ENCODE measurements at places on chromosomes 1 and 21. TPM values are rescaled to one million over a fixed set of nuclear protein-coding genes. Genes with fewer than 3 reads are reported as not detected.

DNA sequence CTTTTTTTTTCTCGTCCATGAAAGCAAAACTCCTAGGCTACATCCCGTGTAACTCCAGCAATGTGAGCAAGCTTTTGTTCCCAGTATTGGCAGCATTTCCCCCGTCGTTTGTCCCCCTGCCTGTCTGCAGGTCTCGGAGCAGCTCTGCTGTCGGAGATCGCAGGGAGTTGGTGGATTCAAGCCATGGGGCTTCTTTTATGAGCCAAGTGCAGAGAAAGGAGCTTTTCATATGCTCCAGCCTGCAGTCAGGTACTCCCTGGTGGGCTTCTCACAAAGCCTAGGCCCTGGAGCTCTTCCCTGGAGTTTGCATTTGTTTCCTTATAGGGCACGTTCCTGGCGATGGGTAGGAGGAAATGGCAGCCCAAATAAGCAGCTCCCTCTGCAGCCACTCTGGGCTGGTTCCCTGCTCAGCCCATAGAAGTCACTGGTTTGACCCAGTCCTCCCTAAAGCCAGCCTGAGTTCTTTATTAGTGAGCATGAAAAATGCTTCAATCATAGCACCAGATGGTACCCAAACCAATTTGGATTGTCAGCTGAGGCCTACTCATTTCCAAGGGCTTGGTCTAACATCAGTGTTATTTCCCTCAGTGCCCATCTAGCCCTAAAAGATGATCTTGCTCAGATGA, 78.3 kb downstream of the NUF2 start:
- H3K4me3 ChIP-seq: peak overlapping the region; percentile 55
- H3K36me3 ChIP-seq: no peaks in the 10 kb centered on the region
- no peak overlapping the region for H3K27ac ChIP-seq
- peaks cover 7% of the 10 kb centered on the region for H3K4me1 ChIP-seq
- DNase-seq: peak; percentile 89

DNA sequence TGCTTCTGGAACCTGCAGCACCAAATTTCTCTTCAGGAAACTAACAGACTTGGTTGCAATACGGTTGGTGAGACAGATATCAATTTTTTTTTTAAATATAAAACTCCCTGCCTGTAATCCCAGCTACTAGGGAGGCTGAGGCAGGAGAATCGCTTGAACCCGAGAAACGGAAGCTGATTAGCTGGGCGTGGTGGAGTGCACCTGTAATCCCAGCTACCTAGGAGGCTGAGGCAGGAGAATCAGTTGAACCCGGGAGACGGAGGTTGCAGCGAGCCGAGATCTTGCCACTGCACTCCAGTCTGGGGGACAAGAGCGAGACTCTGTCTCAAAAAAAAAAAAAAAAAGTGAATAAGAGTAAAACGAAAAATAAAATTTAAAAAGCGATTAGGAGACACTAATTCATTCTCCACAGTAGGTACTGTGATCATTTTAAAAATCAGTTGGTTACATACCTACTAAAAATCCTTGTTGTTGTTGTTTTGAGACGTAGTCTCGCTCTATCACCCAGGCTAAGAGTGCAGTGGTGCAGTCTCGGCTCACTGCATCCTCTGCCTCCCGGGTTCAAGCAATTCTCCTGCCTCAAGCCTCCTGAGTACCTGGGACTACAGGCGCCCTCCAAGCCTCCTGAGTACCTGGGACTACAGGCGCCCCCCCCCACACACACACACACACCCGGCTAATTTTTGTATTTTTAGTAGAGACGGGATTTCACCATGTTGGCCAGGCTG, 796 bp upstream of the RBM8A start:
- H3K27ac ChIP-seq: peak overlapping the region; percentile 54
- H3K36me3 ChIP-seq: peaks cover 4% of the 10 kb centered on the region
- H3K4me1 ChIP-seq: peaks cover 4% of the 10 kb centered on the region
- DNase-seq: no peak
- no peaks in the 10 kb centered on the region for H3K27me3 ChIP-seq
- H3K4me3 ChIP-seq: peak overlapping the region; percentile 63

GRCh38 chr21:43340491-43341377, 86.2 kb downstream of the SIK1 start:
- no peak overlapping the region for H3K27ac ChIP-seq
- peaks cover 13% of the 10 kb centered on the region for H3K36me3 ChIP-seq
- no peak for DNase-seq
- no peaks in the 10 kb centered on the region for H3K4me1 ChIP-seq
- H3K4me3 ChIP-seq: no peak overlapping the region

- H3K27me3 ChIP-seq: no peaks in the 10 kb centered on the region
- DNase-seq: peak; percentile 37
- no peaks in the 10 kb centered on the region for H3K36me3 ChIP-seq
- H3K4me3 ChIP-seq: no peak overlapping the region
- H3K27ac ChIP-seq: no peak overlapping the region
Measured at GRCh38 chr1:63000508-63000907, 216.6 kb downstream of the ATG4C start.

GRCh38 chr1:192890134-192890533, 81.3 kb downstream of the RGS2 start:
- H3K27ac ChIP-seq: no peak overlapping the region
- H3K27me3 ChIP-seq: no peaks in the 10 kb centered on the region
- peaks cover 6% of the 10 kb centered on the region for H3K36me3 ChIP-seq
- H3K4me1 ChIP-seq: peaks cover 2% of the 10 kb centered on the region
- DNase-seq: no peak

The KRTAP13-2 gene
- not detected for total RNA-seq

The SFN gene
- 3.8 TPM for total RNA-seq

DNA sequence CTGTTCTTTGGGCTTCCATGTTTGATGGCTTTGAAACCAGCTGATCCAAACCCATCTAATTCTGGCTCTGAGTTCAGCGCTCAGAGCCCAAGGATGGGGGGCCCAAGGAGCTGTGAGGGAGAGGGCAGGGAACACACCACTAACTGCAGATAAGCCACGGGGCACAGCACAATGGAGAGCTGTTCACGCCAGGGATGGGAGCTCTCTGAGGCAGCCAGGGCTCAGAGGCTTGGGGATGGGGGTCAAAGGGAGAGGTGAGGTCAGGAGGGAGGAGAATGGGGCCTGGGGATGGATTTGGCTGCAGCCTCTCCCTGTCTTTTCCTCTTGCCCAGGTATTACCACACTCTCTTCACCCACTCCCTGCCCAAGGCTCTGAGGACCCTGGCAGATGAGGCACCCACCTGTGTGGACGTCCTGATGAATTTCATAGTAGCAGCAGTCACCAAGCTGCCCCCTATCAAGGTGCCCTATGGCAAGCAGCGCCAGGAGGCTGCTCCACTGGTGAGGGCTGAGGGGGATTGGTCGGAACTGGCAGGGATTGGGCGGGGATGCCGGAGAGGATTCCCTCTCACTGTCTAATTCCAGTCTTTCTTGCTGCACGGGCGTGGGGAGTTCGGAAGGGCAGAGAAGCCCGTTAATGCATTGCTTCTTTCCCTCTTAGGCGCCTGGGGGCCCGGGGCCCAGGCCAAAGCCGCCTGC, 11.3 kb downstream of the SLC30A2 start:
- H3K4me1 ChIP-seq: no peaks in the 10 kb centered on the region
- H3K36me3 ChIP-seq: no peaks in the 10 kb centered on the region
- peaks cover 4% of the 10 kb centered on the region for H3K27me3 ChIP-seq
- DNase-seq: no peak

The AMIGO1 gene
- 3.6 TPM for total RNA-seq

The FAM43B gene
- total RNA-seq: 0.20 TPM

The CCDC27 gene
- not detected for total RNA-seq

GRCh38 chr1:109385417-109385816, 12.3 kb downstream of the SORT1 start:
- H3K27me3 ChIP-seq: no peaks in the 10 kb centered on the region
- H3K36me3 ChIP-seq: peaks cover 13% of the 10 kb centered on the region
- H3K27ac ChIP-seq: no peak overlapping the region
- peaks cover 4% of the 10 kb centered on the region for H3K4me1 ChIP-seq
- no peak for DNase-seq
- H3K4me3 ChIP-seq: no peak overlapping the region

The MAP3K7CL gene
- total RNA-seq: not detected

DNA sequence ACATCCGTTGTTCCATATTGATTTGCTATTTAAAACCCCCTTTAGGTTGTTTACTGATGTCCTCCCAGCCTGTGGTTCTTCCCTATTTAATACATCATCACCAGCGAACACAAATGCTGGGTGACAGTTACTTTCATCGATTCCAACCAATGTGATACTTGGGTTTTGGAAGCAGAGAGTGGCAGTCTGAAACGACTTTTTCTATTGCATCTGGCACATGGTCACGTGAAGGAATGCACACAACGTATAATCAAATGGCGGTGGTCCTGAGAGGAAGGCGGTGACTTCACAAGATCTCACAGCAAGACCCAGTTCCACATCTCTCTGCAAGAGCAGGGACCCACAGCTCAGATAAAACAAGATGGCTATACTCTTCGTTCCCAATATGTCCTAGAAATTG, 213.9 kb downstream of the DSCAM start:
- no peak overlapping the region for H3K27ac ChIP-seq
- no peak overlapping the region for H3K4me3 ChIP-seq
- H3K4me1 ChIP-seq: no peaks in the 10 kb centered on the region
- DNase-seq: no peak

- no peak overlapping the region for H3K4me3 ChIP-seq
- no peak for DNase-seq
- H3K27ac ChIP-seq: no peak overlapping the region
- H3K4me1 ChIP-seq: no peaks in the 10 kb centered on the region
- peaks cover 73% of the 10 kb centered on the region for H3K36me3 ChIP-seq
Measured at GRCh38 chr1:156937883-156938282, 17.5 kb downstream of the LRRC71 start.

The C4BPB gene
- total RNA-seq: not detected

The XCL1 gene
- 0.22 TPM for total RNA-seq

DNA sequence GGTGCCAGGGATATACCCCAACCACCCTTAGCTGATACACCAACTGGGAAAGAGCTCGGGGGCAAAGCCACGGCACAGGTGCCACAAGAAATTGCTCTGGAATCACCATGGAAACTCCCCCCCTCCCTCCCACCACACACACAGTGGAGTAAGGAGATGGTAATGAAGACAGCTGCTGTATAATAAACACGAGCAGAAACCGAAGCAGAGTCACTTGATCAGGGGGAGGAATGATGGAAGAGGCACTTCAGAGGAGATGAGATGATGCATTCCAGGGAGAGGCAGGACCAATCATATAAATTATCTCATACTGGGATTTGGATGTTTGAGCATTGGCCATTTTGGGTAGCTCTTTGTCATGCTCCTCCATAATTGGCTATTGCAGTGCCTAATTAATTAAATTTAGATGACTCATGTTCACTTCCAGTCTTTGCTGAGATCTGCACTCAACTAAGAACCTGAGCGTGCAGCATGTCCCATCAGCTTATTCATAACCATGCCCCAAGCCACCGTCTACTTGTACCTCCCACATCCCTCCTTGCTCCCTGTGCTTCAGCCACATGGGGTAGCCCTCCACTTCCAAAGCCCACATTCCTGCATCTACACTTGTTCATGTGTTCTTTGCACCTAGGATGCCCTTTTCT, 189.5 kb downstream of the ZSCAN20 start:
- peaks cover 19% of the 10 kb centered on the region for H3K36me3 ChIP-seq
- H3K27ac ChIP-seq: no peak overlapping the region
- H3K4me1 ChIP-seq: no peaks in the 10 kb centered on the region
- H3K27me3 ChIP-seq: no peaks in the 10 kb centered on the region

The SPATA17 gene
- total RNA-seq: 0.44 TPM

- H3K4me3 ChIP-seq: no peak overlapping the region
- no peak overlapping the region for H3K27ac ChIP-seq
- DNase-seq: no peak
Measured at GRCh38 chr1:201605385-201606010, 66.6 kb downstream of the NAV1 start.

The CLDN14 gene
- not detected for total RNA-seq

DNA sequence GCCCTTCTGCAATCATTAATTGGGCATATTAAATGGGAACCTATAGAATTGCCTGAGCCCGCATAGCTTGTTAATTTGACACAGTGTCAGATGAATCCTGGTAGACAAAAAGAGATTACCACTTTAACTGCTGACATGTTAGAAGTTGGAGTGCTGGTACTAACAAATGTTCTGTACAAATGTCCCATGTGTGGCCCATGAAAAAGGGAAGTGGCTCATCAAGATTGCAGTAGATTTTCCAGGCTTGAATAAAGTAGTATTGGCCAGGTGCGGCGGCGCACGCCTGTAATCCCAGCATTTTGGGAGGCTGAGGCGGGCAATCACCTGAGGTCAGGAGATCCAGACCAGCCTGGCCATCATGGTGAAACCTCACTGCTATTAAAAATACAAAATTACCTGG, 45.6 kb downstream of the GNPAT start:
- no peak for DNase-seq
- H3K4me3 ChIP-seq: no peak overlapping the region
- peaks cover 8% of the 10 kb centered on the region for H3K36me3 ChIP-seq
- no peaks in the 10 kb centered on the region for H3K4me1 ChIP-seq

GRCh38 chr1:234368320-234369032, 4.8 kb upstream of the COA6 start:
- H3K27ac ChIP-seq: no peak overlapping the region
- H3K4me1 ChIP-seq: no peaks in the 10 kb centered on the region
- no peak for DNase-seq
- H3K27me3 ChIP-seq: no peaks in the 10 kb centered on the region
- no peak overlapping the region for H3K4me3 ChIP-seq
- H3K36me3 ChIP-seq: no peaks in the 10 kb centered on the region

DNA sequence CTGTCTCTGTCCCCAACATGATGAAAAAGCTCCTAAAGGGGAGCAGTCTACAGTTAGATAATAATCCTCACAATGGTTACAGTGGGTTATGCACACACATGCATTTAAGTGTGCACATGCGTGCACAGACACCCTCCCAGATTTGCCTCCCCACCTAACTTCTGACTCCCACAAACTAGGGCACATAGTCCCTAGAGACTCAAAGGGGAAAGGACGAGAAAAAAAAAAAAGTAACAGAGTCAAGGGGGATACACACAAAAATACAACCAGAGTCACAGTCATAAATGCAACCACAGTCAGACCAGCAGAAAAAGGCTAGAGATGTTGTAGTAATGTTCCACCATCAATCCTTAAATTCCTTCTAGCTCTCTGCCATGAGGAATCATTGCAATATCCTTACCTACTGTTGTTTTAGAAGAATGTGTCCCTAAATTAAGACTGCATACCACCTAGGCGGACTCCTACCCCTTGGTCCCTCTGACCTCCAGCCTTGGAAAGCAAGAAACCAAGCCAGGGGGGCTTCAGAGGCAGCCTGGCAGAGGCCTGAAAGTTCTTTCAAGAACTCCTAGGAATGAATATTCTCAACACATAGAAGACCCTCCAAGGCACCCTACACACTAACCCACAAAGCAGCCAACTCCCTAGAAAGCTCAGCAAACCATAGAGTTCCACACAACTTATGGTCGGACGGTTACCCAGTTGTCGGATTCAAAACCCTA, 1.3 kb downstream of the CRTC2 start:
- H3K4me3 ChIP-seq: peak overlapping the region; percentile 100
- DNase-seq: no peak
- H3K36me3 ChIP-seq: peaks cover 48% of the 10 kb centered on the region
- no peaks in the 10 kb centered on the region for H3K27me3 ChIP-seq

The ADAM30 gene
- not detected for total RNA-seq

GRCh38 chr1:109508001-109508872, 1.3 kb downstream of the AMIGO1 start:
- peaks cover 3% of the 10 kb centered on the region for H3K4me1 ChIP-seq
- no peak overlapping the region for H3K27ac ChIP-seq
- H3K27me3 ChIP-seq: peaks cover 2% of the 10 kb centered on the region
- no peak for DNase-seq
- no peaks in the 10 kb centered on the region for H3K36me3 ChIP-seq

Measured in H9 (cell line).